NCI-H2081 treated with DMSO at 0.1 percent for 48 hours (cell line): ENCODE measurements at places on chromosomes 7 and 10.
A peak's percentile ranks its signal among the peaks of the same experiment; 100 is the strongest.

- no peak for DNase-seq
Observed at GRCh38 chr7:78213402-78213801, 414.8 kb downstream of the PHTF2 start.

- no peak for DNase-seq
Observed at GRCh38 chr10:118856106-118856505, 101.3 kb upstream of the CACUL1 start.

DNA sequence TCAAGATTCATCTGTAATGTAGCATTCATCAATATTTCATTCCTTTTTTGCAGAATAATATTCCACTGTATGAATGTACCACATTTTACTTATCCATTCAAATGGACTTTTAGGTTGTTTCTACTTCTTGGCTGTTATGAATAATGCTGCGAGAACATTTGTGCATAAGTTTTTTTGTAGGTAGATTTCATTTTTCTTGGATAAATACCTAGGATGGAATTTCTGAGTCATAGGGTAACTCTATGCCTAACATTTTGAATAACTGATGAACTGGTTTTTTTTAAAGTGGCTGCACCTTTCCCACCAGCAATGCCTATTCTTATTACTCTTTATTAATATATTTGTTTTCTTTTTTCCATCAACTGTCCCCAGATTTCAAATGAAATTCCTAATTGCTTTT lies 9.1 kb upstream of the XPNPEP1 start:
- no peak for DNase-seq

DNA sequence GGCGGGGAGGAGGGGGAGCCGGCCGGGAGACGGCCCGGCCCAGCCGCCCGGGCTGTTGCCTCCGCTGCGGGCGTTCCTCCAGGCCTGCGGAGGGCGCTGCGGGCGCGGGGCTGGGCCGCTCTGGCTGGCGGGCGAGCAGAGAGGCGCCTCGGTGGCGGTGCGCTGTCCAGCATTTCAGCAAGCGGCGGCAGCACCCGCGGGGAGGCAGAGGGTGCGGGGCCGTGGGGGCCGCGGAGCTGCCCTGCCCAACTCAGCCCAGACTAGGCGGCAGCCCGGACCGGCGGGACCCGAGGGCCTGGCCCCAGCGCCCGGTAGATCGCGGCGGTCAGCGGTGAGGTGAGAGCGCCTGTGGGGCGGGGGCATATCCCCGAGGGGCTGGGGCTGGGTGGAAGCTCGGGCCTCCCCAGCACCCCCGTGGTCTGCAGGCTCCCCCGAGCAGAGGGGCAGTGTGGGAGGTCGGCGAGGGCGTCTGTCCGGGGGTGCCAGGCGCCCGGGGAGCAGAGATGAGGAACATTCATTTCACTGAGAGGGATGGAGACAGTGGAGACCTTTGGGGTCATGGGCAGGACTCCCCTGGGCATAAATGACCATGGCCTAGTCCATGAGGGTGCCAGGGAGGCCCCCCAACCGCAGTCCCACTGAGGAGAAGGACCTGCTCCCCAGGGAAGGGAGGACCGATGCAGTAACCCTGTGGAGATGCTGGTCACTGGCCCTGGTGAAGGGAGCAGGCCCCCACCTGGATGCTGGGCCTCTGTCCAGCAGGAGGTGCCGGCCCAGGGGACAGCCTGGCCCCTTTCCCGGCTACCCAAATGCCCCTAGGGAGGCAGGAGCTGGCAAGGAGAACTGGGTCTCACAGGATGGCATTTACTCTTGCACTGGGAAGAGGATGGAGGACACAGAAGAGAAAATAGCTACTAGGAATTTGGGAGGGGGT lies at the start of gene SRRM3:
Gene SRRM3 (plus strand): TSS at position 165 of the 934 bp plus-strand sequence. CDS start 33,171 bp downstream, outside the sequence.
- peak; percentile 8 for DNase-seq

GRCh38 chr7:134962270-134962780 lies 24.0 kb upstream of the AGBL3 start:
- DNase-seq: no peak

DNA sequence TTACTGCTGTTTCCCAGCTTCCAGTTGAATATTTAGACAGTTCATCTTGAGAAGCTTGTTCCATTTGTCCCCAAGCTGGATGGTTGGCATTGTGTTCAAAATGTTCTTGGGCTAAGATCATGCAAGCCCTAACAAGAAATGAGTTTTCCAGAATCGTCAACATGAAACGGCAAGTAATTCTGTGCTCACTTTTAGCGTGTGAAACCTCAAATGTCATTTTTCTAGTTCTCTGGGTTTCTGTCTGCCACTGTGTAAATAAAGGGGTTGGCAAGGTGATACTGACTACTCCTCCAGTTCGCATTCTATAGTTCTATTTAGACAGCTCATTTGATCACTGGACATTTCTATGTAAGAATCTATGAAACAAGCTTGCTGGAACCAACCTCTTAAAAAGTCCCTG lies 194.0 kb downstream of the AHR start:
- DNase-seq: no peak

- no peak for DNase-seq
Observed at GRCh38 chr7:143429770-143430698, 13.2 kb upstream of the TAS2R60 start.

DNA sequence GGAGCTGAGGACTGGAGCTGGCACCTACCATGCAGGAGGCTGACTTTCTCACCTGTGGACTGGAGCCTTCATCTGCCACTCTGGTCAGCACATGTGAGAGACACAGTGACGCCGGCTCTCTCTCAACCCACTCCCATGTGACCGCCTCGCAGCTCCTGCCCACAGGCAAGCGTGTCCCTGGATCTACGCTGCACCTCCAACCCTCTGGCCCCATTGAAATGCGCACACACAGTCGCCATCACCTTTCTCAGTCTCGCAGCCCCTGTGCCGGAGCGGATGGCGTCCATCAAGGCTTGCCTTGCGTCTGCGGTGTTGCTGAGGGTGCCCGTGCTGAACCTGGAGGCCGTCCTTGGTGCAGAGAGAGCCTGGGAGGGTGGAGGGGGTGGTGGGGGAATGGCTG lies 242.2 kb upstream of the GRB10 start:
- DNase-seq: no peak

GRCh38 chr7:5598769-5599371 lies 175.2 kb upstream of the TNRC18 start:
- no peak for DNase-seq

- DNase-seq: no peak
Observed at GRCh38 chr7:151428378-151429236, 11.3 kb downstream of the CRYGN start.

- DNase-seq: no peak
Observed at GRCh38 chr7:37083311-37084096, 359.2 kb upstream of the AOAH start.

DNA sequence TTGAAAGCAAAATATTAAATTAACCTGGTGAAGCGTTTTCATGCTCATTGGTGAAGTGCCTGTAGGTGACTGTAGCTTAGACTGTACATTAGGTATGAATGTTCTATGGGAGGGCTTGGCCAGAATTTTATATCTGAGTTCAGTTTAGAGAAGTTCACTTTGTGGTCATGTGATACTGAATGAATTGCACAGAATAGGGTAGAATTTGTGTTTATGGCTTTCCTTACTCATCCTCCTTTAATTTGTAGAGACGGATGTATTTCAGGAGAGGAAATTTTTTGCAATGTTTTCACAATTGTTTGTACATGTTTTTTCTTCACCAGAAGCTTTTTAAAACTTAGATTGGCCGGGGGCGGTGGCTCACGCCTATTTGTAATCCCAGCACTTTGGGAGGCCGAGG lies 32.3 kb downstream of the REEP3 start:
- DNase-seq: no peak

DNA sequence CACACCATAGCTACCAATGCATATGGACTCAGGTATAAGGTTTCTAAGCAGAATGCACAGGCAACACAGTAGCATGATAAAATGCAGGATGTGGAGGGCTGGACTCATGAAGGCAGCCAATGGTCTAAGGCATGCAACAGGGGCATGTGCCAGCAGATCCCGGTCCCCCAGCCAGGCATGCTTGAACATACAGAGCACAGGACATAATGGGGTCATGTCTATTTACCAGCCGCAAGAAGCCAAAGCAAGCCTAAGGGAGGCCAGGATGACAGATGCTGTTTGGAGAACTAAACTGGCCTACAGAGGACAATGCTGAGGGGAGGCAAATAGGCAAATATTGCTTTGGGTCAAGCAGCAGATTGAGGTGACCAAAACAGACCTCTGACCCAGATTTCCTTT lies 60.0 kb upstream of the PDLIM1 start:
- DNase-seq: no peak

DNA sequence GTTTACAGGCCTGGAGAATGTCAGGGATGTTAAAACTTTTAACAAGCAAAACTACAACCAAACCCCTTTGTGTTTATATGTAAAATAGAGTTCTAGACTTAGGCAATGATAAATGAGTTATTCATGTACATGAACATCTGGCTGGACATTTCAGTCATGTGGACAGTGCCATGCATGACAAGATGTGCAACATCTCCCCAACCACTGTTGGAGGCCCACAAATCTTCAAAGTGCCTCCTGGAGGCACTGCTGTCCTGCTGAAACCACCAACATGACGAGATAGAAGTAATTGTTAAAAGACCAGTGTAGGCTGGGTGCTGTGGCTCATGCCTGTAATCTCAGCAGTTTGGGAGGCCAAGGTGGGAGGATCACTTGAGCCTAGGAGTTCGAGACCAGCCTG lies 18.4 kb downstream of the PPIA start:
- no peak for DNase-seq

GRCh38 chr7:2353113-2353935 lies 1.3 kb upstream of the EIF3B start:
- DNase-seq: no peak

DNA sequence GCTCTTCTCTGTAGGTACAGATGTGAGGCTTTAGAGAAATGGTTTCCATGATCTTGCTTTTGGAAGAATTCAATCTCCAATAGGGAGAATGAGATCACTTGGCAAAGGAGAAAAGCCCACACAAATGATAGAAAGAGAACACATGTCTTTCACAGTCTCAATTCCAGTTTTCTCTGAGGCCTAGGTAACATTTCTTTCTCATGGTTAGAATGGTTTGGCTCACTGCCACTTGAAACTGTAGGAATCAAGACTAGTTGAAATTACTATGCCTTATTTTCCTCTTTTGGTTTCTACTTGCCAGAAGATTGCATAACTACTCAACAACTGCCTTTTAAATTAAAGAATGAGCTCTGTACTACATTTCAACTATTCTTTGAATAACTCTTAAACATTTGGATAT lies 276.5 kb upstream of the TEX47 start:
- no peak for DNase-seq

DNA sequence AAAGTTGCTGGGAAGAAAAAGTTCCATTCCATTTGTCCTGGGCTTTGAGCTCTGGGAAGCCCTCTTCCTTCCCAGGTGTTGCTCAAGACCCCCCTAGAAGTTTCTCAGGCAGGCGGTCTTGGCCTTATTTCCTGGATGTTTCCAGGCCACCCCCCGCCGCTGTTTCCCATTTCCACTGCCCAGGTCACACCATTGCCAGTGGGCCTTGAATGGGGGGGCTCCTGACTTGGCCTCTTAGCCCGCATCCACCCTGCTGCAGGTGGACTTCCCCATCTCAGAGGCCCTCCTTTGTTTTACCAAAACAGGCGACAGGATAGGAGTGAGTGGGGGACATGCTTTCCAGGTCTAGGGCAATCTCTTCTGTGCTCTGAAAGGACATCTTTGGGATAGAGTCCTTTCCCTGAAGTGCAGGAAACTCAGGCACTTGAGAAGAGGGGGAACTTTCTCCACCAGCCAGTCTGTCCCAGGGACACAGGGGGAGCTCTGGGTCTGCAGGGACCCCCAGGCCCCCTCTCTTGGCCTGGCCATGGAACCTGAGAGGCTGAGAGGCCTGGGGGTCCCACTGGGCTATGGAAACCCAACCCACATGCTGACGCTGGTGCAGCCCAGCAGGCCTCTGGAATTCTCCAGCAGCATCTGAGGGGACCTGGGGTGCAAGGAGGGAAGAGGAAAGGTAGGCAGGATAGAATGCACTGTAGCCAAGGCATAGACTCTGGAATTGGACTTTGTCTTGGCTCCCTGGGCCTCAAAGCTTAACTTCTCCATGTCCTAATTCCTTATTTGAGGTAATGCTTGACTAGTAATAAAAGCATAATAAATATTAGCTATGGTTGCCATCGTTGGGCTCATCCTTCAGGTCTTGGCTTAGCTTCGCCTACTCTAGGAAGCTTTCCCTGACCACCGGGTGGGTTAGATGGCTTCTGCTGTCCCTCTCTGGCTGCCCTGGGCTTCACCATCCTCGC lies 17.6 kb downstream of the NEURL1 start:
- no peak for DNase-seq

DNA sequence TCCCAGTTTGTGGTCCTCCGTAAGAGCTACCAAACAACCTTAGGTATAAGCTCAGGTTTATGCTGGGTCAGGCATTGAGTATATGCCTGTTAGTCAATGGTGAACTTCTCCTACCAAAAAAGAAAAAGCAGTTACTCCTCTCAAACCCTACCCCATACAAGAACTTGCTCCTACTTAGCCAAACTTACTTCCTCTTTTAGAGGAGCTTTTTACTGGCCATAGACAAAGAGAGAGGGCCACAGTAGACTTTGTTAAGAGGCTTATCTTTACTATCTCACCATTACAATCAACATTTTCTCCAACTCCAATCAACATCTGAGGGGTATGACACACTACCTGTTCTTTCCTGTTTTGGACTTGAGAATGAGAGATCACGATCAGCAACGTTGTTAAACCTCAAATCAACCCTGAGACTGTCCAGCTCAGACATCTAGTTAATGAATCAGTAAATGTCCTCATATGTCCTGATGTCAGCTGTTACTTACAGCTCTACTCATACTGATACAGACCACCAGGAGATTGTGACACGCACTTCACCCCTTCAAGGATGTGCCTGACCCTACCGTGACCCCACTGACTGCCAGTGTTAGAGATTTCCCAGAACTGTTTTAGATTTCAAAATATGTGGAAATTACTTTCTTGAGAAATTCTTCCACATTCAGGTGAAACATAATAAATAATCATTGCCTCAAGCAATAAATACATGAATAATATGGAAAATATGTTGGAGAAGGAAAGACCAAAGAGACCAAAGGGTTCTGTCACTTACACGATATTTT lies 18.4 kb upstream of the CCDC71L start:
- DNase-seq: no peak

DNA sequence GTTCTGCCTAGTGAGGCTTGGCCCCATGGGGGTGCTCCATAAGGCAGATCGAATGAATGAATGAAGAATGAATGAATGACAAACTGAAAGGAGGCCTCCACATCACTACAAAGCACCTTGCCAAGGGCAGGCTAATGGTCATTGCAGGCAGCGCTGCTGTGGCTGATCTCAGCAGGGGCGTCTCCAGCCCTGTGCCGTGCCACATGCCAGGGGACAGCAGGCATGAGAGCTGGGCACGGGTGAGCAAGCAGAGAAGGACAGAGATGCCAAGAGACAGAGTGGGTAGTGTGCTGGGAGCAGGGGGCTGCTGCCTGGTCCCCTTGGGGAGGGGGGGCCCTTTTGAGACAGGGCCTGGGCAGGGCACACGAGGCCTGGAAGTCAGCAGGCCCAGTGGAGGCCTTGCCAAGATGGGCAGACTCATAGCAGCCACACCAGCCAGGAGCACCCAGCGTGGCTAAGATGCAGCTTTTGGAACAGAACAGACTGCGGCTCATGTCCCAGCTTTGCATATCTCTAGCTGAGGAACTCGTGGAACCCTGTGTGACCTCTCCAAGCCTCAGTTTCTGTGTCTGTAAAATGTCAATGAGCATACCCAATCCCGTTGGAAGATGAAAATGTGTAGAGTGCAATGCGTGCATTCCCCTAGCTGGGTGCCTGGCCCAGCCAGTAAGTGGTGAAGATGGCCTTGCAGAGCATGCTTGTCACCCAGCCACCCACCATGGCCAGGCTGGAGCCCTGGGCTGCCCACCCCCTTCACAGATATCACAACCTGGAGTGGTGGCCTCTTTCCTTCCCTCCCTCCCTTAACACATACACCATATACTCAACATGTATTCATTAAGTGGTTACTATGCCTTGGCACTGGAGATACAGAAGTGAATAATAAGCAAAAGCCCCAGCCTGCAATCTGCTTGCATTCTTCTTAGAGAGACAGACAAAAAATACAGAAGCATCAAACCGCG lies 61.1 kb upstream of the LRRC18 start:
- DNase-seq: no peak
